GM04503 (cell line): ENCODE measurements at places on chromosomes 4 and X.
A peak's percentile ranks its signal among the peaks of the same experiment; 100 is the strongest.

DNA sequence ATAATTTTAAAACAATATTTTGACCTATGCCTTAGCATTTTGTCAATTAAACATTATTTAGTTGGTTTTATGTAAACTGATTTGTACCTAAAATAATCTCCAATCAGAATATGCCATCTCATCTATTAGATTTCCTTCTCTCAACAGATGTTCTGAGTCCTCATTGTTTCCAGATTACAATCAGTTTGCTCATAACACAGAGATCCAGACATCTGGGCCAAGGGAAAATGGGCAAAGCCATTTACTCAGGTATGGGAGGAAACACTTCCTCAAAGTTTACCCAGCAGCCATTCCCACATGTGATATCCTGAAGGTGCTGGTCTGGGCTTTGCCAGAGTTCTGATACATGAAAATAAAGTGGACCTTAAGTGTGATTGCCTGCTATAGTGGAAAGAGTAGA lies 217.9 kb upstream of the GPC4 start:
- no peak for DNase-seq

- DNase-seq = no peak
Observed at GRCh38 chrX:41090568-41091238, 5.5 kb downstream of the USP9X start.

- no peak for DNase-seq
Observed at GRCh38 chrX:2401201-2401589, 99.6 kb downstream of the DHRSX start.

DNA sequence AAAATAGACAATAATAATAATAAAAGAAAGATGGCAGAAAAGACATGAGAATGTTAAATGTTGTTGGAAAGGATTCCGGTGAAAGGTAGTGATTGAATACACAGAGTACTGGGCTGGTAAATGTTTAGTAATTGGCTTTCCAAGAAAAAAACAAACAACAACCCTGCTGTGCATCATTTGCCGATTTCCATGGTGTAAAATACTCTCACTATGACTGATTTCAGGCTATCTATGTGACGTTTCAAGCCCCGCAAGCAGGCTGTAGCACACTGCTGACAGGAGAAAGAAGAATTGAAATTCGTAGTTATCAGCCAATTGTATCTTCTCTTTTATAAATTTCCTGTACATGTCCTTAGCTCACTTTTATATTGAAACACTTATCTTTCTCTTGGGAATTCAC lies 13.6 kb upstream of the SEPTIN6 start:
- DNase-seq = no peak

DNA sequence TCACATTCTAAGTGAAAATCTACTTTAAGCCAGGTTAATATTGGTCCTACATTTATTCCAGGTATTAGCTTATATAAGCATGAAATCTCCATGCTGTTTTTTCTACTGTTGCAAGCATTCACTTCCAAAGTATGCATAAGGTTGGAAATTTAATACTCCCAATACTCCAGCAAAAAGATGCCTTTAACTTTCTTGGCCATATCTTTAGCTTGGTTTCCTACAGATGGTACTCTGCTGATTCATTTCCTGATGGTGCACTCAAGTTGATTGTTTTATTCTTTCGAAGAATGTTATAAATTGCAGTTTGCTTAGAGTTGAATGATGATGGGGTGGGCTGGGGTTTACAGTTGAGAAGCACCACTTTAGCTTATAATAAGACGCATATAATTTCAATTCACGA lies 330.2 kb downstream of the PTTG2 start:
- no peak for DNase-seq

GRCh38 chr4:91113130-91113706 lies 986.0 kb downstream of the CCSER1 start:
- DNase-seq = no peak

DNA sequence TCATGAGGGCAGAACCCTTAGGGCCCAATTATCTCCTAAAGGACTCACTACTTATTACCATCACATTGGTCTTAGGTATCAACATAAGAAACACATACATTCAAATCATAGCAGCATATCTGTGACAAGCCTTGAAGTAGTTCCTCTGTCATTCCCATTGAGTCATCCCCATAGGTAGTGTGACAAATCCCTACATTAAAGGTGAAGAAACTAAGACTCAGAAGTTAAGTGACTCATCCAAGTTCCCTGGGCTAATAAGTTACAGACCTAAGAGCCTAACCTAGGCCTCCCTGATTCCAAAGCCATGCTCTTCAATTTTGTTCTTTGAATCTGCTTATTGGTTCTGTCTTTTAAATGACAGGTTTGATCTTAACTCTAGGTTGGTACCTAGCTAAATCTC lies 58.2 kb downstream of the CD38 start:
- no peak for DNase-seq

- no peak for DNase-seq
Observed at GRCh38 chrX:13090339-13091110, 46.1 kb upstream of the FAM9C start.

GRCh38 chr4:108540536-108540935 lies 79.8 kb upstream of the RPL34 start:
- DNase-seq = no peak

GRCh38 chrX:9610771-9611392 lies 146.0 kb downstream of the TBL1X start:
- DNase-seq = no peak

DNA sequence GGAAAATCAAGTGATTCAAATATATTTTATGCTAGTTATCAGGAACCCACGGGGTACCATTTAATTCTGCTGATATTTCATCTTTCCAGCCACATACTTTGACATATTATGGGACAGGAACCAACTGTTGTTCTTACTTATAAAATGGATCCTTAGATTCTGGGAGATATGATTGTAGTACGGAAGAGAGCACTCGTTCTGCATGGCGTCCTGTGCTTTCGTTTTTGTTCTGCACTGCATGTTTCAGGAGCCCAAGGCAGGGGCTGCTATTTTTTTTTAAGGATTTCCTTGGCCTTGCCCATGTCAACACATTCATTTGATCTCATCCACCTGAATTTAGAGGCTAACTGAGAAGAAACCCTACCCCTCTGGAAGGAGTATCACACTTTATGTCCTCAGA lies 245.5 kb upstream of the TLL1 start:
- no peak for DNase-seq

DNA sequence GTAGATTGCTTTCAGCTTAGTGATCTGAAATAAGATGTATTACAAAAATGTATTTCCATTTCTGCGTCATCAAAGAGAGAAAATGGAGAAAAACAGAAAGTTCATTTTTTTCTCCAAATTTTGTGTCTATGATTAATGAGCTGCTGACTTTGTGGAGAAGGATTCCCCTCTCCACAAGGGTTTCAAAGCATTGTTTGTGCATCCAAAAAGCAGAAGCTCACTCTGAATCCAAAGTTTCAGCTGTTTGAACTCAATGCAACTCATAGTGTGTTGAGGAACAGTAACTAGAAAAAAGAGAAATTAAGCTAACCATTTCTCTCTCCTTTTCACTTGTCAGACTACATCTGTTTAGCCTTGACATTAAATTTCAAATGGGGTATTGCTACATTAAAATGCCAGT lies 62.9 kb upstream of the SLC7A11 start:
- DNase-seq = no peak

DNA sequence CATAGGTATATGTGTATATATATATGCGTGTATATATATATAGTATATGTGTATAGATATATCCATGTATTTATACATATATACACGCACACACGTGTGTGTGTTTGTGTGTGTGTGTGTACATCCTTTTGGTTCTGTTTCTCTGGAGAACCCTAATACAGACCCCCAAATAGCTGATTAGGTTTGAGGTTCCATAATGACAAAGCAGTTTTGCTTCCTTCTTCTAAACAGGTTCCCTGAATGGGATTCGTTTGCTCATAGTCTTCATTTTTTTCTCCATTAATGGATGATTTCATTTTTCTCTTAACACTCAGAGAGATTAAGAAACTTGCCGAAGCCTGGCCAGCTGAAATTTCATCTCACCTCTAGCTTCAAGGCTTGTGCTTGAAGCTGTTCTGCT lies 234.0 kb upstream of the BCOR start:
- no peak for DNase-seq

GRCh38 chrX:151985955-151986354 lies 11.5 kb upstream of the GABRE start:
- no peak for DNase-seq

GRCh38 chr4:77043507-77044136 lies 32.2 kb downstream of the CCNI start:
- peak; percentile 66 for DNase-seq

GRCh38 chr4:3688018-3688998 lies 77.9 kb upstream of the ADRA2C start:
- DNase-seq = no peak

DNA sequence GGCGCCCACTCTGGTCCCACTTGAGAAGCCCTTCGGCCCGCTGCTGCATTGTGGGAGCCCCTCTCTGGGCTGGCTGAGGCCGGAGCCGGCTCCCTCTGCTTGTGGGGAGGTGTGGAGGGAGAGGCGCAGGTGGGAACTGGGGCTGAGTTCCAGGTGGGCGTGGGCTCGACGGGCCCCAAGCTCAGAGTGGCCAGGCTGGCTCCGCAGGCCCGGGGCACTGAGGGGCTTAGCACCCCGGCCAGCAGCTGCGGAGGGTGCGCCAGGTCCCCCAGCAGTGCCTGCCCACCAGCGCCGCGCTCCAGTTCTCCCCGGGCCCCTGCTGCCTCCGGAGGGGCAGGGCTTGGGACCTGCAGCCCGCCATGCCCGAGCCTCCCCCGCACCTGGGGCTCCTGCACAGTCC lies 65.2 kb upstream of the SMIM10 start:
- no peak for DNase-seq

- no peak for DNase-seq
Observed at GRCh38 chr4:124427095-124427767, 285.3 kb downstream of the ANKRD50 start.

GRCh38 chrX:124212622-124213021 lies 119.8 kb upstream of the TEX13D start:
- DNase-seq = no peak

DNA sequence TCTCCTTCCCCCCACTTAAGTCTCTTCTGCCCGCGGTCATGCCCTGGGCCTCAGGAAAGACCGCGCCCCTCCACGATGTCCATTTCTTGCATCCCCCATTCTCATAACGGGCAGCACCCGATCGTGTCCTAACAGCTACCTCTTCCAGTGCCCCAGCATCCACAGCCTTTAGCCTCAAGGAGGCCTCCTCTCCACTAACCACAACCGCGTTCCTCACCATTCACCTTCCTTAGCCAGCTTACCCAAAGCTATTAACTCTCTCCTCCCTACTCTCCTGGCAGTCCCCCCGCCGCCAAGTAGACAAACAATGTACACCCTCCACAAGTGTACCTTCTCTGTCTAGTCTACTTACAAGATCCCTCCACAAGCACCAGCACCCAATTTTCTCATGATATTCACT lies 58.6 kb upstream of the PAGE5 start:
- DNase-seq = no peak

DNA sequence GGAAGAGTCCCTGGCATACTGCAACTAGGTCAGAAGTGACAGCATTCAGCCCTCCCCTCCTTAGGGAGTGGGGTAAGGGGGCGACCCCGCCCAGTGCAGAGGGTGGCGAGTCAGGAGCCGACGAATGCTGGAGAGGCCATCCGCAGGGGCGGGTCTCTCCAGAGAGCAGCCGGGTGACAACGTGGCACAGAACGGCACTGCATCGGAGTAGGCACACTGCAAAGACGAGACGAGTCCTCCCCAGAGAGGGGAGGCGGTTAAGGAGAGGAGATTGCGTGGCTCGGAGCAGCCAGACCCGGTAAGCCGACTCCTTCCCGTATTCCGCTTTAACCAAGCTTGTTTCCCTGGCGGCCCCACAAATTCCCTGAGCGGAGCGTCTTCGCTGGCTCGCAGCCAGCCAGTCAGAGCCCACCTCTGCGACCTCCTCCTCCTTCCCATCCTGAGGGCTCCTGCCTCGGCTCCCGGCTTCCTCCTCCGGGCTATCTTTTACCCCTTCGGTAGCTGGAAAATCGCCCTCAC lies 54.9 kb downstream of the LINC00632 start:
- DNase-seq = no peak

DNA sequence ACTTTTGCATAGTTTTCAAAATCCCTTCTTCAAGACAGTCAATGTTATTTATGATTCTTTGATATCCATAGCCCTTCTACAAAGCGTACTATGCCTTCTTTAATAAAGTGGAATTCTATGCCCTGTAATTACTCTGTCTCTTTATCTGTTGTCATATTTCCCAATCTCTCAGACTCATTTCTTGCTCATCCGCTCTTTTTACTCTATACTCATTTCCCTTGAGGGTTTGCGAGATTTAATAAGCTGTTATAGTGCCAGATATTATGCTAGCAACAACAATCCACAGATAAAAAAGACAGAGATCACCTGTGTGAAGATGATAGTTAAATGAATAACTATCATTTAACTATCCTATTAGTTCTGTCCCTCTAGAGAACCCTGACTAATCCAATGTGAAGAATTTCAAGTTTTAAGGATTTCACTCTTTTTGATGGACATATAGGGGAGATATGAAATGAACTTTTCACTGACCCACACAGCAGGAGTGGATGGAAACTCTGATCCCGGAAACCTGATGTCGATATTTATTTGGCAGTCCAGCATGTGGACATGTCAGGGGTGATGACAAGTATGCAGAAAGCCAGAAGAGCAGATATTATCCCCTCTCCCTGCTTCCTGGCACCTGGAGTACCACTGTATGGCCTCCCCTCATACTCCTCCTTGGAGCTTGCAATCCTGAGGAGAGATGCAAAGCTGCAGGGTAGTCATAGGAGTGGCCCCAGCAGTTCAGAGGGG lies 49.7 kb downstream of the TMEM156 start:
- DNase-seq = no peak

DNA sequence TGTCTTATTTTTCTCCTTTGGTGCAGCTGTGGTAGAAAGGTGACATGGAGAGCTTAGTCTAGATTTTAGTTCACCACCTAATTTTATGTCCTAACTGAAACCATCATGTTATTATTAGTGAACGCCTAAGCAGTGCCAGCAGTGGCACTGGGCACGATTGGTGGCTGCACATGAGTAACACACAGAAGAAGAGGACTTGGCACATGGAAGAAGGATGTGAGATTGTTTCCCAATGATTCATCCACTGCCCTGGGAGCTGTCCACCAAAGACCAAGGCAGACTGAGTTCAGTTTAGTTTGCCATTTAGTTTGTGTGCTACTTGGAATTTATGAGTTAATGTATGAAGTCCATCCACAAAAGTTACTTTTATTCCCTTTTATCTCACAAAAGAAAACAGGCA lies 68.1 kb upstream of the NAP1L5 start:
- peak; percentile 76 for DNase-seq

DNA sequence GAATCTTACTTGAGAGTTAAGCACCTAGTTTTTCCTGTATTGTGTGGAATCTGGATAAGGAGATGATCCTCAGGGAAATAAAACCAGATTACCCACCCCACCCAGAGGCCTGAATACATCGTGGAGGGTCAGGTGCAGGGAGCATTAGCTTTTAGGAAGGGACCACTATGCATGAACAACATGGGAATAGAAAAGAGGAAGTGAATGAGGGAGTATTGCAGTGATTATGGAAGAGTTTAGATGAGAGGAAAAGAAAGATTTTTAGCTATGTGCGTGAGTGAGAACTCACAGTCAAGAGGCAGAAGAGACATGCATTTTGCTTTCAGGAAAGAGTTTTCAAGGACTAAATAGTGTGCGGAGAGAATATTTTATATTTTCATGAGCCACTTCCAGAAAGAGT lies 222.3 kb upstream of the S100G start:
- DNase-seq = no peak

- no peak for DNase-seq
Observed at GRCh38 chr4:55941881-55942396, 6.8 kb upstream of the CEP135 start.
